ENCODE measurements at places on chromosomes 7 and 10.
A peak's percentile ranks its signal among the peaks of the same experiment; 100 is the strongest.

DNA sequence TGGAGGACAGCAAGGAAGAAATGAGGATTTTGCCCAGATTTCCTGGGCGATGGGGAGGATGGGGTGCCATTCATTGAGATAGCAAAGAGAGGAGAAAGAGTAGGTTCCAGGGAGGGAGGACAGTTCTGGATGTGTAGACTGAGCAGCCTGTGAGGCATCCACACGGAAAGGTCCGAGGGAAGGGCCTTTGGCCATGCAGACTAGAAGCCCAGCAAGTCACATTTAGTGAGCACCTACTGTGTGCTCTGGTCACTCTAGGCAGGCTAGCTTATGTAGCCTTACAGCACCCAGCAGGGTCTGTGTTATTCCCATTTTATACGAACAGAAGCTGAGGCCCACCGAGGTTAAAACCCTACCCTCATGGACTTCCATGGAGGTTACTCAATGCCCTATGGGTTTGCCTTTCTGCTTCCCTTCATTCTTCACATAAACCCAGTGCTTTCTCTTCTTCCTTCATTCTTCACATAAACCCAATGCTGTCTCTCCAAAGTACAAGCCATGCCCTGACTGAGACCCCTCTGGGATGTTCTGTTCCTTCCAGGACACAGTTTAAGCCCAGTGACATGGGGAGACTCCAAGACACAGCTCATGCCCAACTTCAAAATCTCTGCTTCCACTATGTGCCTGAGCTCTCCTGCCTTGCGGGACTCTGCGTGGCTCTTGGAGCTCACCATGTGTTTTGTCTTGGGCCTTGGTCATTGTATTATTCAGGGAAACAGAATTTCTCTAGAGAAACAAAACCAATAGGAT is 13.7 kb downstream of the IL2RA start:
- no peak for DNase-seq

GRCh38 chr7:43647673-43648472 is 65.0 kb downstream of the STK17A start:
- peak; percentile 20 for DNase-seq

GRCh38 chr10:113736576-113736975 is 14.9 kb upstream of the PLEKHS1 start:
- DNase-seq: no peak

DNA sequence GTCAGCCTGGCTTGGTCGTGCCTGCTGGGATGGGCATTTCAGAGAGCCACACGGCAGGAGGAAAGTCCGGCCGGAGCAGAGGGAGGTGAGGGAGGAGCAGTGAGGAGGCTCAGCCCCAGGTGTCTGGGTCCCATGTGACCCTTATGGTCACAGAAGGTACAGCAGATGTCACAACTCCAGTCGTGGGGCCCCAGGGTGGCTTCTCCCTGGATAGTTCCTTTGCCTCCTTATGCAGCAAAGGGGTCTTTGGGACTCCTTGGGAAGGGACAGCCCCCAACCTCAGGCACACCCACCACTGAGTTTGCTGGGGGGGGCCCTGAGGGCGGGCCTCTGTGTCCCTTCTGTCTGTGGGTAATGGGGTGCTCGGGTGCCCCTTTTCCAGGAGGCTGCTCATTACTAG is 19.6 kb upstream of the PRKAG2 start:
- no peak for DNase-seq

Data from stimulated activated naive CD4-positive, alpha-beta T cell (primary cell).